Anterior cingulate cortex (tissue), 58 donors: ENCODE measurements at places on chromosomes 2 and 18.

- DNase-seq, result no peak
These were observed 130.9 kb downstream of the HDAC4 start for GRCh38 chr2:239269916-239270315.

DNA sequence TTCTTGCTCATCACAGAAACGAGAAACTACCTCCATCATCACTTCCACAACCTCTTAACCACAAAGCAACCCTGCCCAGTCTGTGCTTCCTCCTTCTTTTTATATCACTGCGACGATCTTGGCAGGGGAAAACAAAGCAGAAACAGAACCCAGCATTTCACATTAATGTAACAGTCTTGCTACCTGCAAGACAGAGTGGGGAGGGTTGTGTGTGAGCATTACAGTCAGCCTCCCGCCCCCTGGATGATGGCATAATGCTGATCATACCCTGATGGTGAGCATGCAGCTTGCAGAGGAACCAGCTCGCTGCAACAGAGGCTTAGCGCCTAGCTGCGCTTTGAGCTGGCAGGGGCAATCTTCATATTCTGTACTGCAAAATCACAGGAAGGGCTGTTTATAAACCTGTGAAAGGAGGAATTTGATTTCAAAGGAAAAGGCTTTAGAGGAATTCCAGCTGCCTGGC lies 376.1 kb downstream of the IRS1 start:
- no peak for DNase-seq

GRCh38 chr2:136059036-136059472 lies 58.9 kb downstream of the CXCR4 start:
- DNase-seq, result no peak

DNA sequence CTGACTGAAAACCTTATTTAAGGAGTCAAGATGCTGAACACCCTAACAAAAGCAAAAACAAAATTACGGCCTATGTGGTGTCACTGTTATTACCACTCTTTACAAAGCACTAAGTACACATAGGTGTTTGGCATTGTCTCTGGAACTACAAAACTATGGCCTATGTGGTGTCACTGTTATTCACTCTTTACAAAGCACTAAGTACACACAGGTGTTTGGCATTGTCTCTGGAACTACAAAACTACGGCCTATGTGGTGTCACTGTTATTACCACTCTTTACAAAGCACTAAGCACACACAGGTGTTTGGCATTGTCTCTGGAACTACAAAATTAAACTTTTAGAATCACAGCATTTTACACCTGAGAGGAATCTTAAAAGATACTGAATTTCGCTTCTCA lies 47.4 kb downstream of the SLC35F5 start:
- DNase-seq, result no peak

- DNase-seq, result no peak
These were observed 103.3 kb downstream of the EXOC6B start for GRCh38 chr2:72722492-72723070.

- DNase-seq, result no peak
These were observed 48.5 kb downstream of the ANKRD12 start for GRCh38 chr18:9184998-9185613.

DNA sequence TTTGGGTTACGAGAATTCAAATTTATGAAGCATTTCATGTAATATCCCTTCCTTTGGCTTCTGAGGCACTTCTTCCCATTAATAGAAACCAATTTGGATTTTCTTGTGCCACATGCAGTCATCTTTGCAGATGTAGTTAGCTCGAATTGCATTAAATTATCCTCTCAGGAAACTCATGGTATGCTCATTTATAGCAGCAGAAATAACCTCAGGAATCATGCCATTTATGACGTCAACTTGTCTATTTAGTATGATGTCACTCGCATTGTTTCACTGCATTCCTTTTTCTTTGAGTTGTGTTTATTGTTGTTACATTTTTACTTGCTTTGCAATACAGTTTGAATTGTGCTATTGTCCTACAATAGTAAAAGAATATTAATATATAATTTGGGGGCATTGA lies 163.8 kb downstream of the RBM43 start:
- no peak for DNase-seq

GRCh38 chr2:161232571-161232970 lies 72.3 kb downstream of the TANK start:
- no peak for DNase-seq

- no peak for DNase-seq
These were observed 35.3 kb downstream of the RAB31 start for GRCh38 chr18:9743200-9744016.

GRCh38 chr18:55550471-55550870 lies 37.5 kb downstream of the TCF4 start:
- no peak for DNase-seq

- no peak for DNase-seq
These were observed 42.4 kb downstream of the ST3GAL5 start for GRCh38 chr2:85846411-85846810.

GRCh38 chr2:148622366-148622765 lies 22.2 kb upstream of the EPC2 start:
- no peak for DNase-seq

- no peak for DNase-seq
These were observed 11.7 kb upstream of the SCRN3 start for GRCh38 chr2:174383796-174384195.

GRCh38 chr2:10518470-10519393 lies 70.6 kb upstream of the ODC1 start:
- no peak for DNase-seq

GRCh38 chr2:218255446-218255845 lies 5.4 kb upstream of the GPBAR1 start:
- DNase-seq, result no peak

- no peak for DNase-seq
These were observed 131.0 kb downstream of the NFATC1 start for GRCh38 chr18:79526468-79527460.

GRCh38 chr2:37858725-37859267 lies 66.3 kb upstream of the RMDN2 start:
- DNase-seq, result no peak

GRCh38 chr2:217954051-217954450 lies 48.7 kb downstream of the TNS1 start:
- no peak for DNase-seq

- DNase-seq, result no peak
These were observed 259.9 kb downstream of the NDUFA10 start for GRCh38 chr2:239765076-239765845.

DNA sequence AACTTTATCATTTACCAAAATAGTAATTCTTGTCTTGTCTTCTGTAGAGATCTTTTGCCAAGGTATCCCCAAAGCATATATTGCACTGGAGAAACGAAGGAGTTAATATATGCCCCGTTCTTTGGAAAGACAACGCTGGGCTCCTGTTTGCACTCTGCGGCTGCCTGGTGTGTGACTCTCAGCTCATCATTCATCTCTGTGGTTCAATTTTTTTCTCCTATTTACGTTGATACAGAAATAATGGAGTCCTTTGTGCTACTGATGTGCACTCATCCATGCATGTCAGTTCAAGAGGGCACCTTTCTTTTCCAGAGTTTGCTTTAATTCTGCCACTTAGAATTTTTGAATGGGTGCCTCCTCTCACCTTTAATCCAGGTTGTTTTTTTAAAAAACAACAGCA lies 655.5 kb downstream of the DCDC2C start:
- DNase-seq, result no peak

GRCh38 chr18:74261053-74261713 lies 30.6 kb downstream of the CYB5A start:
- no peak for DNase-seq

DNA sequence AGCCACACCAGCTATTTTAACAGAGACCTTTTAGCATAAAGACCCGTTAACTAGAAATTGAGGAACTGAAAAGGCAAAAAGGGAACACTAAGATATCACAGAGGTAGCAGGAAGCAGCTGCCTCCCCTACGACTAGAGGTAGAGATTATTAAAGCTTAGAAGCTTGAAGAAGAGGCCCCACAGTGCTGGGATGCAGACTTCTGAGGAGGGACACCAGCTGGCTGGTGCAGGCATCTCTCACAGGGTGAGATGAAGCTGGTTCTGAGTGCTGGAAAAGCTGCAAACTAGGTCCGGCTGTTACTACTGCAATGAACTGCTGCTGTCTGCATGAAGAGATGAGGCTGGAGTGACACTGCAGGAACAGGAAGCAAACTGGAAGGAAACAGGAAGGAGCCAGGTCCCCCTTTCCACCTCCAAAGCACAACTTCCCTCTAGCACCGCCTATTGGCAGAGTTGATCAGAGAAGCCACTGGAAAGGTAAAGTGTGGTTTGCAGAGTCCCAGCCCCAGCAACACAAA lies 61.2 kb upstream of the MRPS9 start:
- DNase-seq, result no peak

GRCh38 chr2:175011505-175011904 lies 6.3 kb upstream of the CHN1 start:
- no peak for DNase-seq

- no peak for DNase-seq
These were observed 89.7 kb downstream of the CRIM1 start for GRCh38 chr2:36445185-36445866.

GRCh38 chr18:76847916-76848315 lies 25.6 kb downstream of the ZNF236 start:
- DNase-seq, result no peak

DNA sequence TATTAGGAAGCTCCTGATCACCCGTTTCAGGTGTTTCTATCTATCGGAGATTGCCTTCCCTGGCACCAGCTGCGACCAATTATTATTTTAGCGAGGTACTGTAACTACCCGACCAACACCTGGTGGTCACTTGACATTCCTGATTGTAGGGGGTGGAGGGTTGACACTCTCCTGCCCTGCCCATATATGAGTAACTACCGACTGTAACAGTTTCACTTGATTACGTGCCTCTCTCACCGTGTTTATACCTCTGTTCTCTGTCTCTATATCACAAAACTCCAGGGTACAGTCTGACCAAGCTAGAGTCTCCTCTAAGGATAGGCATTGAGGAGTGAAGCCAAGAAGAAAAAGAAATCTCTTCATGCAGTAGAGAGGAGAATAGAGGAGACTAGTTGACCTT lies 268.0 kb upstream of the LRATD1 start:
- no peak for DNase-seq

- DNase-seq, result no peak
These were observed 297.3 kb downstream of the IKZF2 start for GRCh38 chr2:212854116-212854515.

DNA sequence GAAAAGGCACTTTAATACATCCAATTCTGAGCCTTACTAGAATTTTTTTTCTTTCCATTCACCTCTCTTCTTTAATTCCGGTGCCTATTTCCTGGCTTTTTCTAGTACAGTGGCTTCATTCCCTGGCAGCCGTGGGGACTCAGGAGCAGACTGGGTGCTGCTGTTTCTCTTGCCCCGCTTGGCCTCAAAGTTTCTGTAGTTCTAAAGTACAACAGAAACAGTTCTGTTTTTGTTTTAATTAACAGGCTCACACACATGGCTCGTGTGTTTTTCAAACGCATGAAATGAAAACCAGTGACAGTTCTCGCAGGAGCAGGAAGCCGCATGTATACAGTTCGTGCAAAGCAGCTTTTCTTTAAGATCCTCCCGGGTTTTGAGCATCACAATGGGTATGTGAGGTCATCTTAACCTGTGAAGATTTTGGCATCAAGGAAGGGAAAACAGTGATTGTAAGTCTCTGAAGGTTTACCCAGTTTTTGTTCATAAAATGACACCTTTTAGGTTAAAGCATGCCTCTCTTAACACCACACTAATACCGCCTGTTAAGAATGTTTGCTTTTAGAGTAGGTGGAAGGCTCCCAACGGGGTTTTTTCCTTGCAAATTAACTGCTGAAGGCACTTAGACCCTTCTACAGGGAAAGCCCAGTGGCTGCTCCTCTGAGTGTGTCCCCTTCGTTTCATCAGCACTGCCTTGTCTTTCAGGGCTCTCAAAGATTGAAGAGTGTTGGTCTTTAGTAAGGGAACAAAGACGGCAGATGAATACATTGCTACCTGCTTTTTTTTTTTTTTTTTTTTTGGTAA lies 5.8 kb downstream of the FZD7 start:
- DNase-seq, result no peak

DNA sequence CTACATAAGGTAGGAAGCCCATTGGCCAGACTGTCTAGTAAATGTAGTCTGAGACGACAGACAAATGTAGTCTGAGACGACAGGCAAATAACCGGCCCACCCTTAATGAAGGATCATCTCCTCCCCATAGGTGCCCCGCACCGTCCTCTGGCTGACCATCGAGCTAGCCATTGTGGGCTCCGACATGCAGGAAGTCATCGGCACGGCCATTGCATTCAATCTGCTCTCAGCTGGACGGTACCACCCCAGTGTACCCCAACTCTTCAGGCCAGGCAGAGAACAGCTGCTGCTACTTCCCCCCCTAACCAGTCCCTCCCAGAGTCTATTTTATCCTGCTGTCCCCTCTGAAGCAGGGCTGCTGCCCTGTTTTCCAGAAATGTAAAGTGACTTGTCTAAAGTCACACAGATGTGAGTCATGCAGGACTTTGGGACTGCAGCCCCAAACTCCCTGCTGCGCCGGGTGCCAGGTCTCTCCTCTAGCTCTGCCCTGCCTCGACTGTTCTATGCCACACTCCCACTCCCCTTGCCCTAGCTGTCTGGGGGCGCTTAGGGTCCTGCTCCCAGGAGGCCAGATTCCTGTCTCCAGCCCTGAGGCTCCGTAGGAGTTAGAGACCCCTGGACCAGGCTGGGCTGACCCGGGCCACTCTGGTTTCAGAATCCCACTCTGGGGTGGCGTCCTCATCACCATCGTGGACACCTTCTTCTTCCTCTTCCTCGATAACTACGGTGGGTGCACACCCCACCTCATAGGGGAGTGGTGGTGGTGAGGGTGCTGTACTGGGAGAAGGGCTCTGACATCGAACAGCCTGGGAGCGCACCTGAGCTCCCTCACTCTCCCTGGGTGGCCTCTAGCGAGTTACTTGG lies 4.7 kb downstream of the SLC11A1 start:
- no peak for DNase-seq

DNA sequence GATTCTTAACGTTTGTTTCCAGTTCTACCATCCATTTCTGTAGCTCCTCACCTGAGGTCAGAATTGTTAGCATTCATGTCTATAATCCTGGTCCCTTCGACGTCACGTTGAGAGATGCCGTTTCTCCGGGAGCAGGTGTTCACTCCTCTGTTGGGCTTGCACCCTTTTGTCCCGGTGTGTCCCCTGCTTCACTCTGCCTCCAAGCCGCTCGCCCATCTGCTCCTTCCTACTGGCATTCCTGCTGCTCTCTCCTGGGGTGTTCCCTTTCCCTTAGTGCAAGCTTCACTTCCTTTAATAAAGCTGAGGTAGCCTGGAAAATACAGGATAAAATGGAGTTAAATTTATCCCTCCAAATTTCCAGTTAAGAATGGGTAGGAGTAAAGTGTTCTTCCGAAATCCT lies 61.9 kb upstream of the CABYR start:
- no peak for DNase-seq
